ENCODE measurements at places on chromosomes 13 and 19.

DNA sequence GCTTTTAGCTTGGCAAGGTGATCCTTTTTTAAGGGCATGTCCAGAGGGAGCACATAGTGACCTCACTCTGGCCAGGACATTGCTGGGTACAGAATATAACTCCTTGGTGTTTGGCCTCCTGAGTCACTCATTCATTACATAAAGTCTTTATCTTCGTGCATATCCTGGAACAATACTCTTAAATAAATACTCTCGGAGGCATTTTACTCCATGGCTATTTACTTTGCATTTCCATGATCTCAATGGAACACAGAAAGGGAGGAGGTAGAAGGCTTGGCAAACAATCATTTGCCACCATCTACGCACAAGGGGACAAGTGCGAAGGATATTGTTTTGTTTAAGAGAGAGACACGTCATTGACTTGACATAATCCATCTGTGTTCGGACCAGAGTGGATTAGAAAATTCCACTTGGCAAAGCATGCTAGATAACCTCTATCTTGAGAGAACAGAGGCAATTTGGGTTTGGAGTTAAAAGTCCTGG, 210.0 kb downstream of the IRS2 start:
- no peak for DNase-seq

- DNase-seq = no peak
Measured at GRCh38 chr13:89113744-89114143, 1442.6 kb downstream of the SLITRK5 start.

GRCh38 chr13:108835083-108835482, 205.7 kb downstream of the MYO16 start:
- DNase-seq = no peak

- DNase-seq = no peak
Measured at GRCh38 chr19:9860407-9860806, 25.3 kb downstream of the PIN1 start.

GRCh38 chr19:15828121-15828610, 12.7 kb upstream of the OR10H1 start:
- no peak for DNase-seq

DNA sequence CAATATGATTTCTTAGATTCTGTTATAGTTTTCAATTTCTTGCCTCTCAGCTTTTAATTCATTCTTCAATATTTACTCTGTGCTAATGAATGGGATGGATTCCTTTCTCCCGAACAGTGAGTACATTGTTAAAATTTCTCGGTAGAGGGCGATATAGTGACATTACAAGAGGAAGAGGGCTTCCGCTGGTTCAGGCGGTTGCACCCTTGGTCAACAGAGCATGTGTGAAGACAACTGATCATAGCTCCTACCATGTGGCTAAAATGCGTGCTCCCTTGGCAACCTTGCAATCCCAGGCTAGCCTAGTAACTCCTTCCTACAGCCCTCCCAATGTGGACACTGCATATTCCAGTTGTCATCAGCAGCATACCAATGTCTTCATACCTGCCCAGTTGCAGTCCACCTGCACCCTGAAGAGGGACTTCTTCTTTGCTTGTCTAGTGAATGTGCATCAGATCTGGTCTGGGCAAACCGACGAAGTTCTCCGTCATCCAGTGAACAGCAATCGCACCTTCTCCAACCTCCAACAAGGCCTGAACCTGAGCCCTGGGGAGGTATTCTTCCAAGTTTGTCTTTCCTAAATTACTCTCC, 653.0 kb upstream of the GPC6 start:
- DNase-seq = no peak

DNA sequence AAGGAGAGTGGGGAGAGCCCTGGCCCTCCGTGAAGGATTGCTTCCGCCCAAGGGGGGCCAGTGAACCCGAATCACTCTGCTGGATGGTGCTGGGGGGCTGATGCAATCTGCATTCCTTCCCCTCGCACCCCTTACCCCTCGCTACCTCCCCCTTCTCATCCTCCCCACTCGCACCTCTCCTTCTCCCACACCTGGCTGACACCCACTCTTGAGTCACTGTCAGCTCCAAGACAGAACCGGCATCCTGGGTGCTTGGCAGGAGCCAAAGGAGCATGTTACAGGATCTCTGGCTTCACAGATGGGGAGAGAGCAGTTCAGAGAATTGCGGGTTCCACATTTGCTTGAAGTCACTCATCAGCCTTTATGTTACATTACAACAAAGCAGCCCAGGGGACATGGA, 125.9 kb upstream of the GJB6 start:
- DNase-seq = no peak

GRCh38 chr13:49343255-49343654, 95.5 kb downstream of the CDADC1 start:
- DNase-seq = no peak

DNA sequence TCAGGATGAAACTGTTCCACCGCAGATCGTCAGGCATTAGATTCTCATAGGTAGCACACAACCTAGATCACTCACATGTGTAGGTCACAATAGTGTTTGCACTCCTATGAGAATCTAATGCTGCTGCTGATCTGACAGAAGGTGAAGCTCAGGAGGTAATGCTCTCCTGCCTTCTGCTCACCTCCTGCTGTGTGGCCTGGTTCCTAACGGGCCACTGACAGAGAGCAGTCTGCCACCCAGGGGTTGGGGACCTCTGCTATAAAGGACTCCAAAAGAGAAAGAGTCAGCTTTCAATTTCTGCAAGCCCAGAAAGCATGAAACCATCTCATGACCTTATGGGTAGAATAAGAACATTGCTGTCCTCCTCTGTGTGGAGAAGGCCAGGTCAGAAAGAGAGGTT, 43.5 kb upstream of the PCCA start:
- no peak for DNase-seq

GRCh38 chr13:35157143-35157755, 215.2 kb downstream of the NBEA start:
- peak; percentile 57 for DNase-seq

DNA sequence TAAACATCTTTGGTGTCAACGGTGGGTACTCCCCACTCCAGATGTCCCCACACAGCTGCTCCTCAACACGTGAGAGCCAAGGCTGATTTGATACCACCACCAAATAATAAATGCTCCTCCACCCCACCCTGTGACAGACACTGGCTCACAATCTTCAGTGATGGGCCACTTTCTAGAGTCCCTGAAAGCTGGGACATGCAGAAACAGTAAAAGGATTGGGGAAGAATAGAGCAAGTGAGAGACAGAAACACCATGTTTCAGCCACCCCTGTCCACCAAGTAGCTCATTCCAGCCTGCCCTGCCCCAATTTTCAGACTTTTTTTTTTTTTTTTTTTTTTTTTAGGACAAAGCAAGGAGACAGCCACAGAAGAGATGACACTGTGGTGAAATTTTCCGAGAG, 1.6 kb downstream of the SLC46A3 start:
- no peak for DNase-seq

DNA sequence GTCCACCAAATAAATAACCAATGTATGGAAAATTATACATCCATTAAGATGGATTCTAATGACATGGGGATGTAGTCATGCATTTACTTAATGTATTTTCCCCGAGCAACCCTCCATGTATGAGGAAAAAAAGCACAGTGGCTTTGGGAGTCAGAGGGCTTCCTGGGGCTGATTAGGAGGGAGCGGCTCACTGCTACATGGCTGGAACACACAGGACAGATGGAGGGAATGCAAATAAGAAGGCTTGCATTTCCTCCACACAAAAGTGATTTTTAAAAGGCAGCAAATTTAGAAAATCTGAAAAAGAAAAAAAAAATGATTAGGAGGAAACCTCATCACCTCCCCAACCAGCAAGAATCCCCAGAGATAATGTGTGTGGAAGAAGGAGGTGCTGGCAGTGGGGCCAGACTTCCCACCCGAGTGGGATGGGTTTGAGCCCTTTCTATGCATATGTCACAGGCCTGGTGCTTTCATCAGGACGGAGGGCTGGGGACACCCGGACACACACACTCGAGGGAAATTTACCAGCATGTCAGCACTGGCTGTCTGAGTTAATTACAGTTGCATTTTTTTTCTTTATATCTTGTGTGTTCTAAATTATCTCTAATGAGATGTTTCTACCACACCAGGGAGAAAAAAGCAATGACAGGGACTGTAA, 118.9 kb downstream of the USP12 start:
- no peak for DNase-seq

- no peak for DNase-seq
Measured at GRCh38 chr19:35882114-35882832, 13.9 kb downstream of the APLP1 start.

- no peak for DNase-seq
Measured at GRCh38 chr13:28058866-28059613, 41.3 kb downstream of the FLT3 start.

DNA sequence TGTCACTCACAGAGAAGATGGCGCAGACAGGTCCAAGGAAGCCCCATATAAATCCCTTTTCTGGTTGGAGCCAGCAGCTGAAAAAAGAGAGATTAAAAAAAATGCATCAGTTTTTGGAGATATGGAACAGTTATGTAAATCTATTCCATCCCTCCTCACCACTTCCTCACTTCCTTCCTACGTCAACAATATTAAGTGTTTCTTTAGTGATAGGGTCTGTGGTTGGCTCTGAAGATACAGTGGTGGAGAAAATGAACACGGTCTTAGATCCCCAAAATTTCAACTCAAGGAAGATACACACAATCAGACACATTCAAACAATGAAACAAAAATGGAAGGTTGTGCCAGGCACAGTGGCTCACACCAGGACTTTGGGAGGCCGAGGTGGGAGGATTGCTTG, 31.5 kb downstream of the ADGRE2 start:
- DNase-seq = no peak

DNA sequence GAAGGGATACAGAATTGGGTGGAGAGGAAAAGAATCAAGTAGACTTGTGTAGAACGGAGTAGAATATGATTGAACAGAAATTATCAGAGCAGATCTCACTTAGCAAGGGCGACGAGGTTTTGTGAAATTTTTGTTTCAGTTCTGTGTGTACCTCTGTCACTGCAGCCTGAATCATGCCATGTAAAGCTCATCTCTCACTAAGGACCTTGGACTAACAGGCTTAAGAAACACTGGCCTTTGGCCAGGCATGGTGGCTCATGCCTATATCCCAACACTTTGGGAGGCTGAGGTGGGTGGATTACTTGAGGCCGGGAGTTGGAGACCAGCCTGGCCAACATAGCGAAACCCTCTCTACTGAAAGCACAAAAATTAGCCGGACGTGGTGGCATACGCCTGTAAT, 62.6 kb downstream of the MYH14 start:
- DNase-seq = no peak

GRCh38 chr13:50410921-50411746, 395.9 kb downstream of the KCNRG start:
- DNase-seq = no peak

DNA sequence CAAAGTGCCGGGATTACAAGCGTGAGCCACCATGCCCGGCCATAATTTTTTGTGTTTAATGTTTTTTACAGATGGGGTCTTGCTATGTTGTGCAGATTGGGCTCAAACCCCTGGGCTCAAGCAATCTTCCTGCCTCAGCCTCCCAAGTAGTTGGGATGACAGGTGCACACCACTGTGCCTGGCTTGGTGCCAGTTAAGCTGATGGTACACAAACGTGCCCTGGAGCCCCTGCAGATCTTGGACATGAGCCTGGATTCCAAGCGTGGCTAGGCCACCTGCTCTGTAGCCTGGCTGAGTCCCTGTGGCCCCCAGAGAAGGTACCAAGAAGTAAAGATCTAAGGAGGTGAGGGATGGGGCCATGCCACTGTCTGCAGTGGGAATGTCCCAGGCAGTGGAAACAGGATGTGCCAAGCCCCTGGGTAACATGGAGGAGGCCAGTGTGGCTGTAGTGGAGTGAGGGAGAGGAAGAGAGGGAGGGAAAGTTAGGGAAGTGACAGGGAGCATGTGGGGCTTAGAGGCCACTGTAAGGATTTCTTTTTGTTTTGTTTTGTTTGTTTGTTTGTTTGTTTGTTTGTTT, 7.0 kb downstream of the PRODH2 start:
- DNase-seq = no peak
